ENCODE measurements at places on chromosomes 3 and 15.

DNA sequence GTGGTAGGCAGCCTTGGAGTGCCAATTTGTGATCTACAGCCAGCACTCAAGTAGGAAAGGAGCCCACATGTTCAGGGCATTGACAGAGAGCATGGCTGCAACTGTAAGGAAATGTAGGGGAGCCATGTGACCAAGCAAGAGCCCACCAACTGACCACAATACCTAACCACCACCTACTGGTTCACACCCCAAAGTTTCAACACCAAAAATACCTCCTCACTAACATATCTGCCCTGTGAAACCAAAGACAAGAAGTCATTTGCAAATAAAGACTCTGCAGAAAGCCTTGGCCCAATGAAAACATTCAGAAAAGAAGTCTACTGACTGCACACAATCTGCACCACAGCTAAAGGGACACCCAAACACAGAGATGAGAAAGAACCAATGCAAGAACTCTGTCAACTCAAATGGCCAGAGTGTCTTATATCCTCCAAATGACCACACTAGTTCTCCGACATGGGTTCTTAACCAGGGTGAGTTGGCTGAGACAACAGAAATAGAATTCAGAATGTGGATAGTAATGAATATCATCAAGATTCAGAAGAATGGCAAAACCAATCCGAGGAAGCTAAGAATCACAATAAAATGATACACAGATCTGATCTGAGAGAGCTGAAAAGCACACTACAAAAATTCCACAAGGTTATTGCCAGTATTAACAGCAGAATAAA lies 40.6 kb downstream of the SLC9C1 start:
- DNase-seq, result no peak
- H3K4me1 ChIP-seq, result peaks cover 5% of the 10 kb centered on the region
- H3K36me3 ChIP-seq, result peaks cover 1% of the 10 kb centered on the region
- no peak overlapping the region for H3K4me3 ChIP-seq

DNA sequence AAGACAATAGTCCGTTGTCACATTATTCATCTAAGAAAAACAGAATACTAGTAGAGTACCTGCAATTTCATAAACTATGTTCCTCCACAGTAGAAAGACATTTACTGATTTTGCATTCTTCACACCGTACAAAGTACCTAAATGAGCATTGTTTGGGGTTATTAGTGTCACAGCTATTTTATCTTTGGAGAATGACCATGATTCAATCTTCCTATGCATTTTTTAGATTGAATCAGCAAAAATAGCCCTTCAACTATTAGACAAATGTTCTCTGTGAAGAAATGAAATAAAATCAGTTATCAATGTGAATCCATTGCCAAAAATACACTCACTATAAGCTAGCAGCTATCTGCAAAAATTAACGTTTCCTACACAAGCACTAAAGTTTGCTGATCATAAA lies 176.6 kb downstream of the PLCH1 start:
- H3K27ac ChIP-seq, result no peak overlapping the region
- H3K4me1 ChIP-seq, result no peaks in the 10 kb centered on the region
- H3K27me3 ChIP-seq, result no peaks in the 10 kb centered on the region
- DNase-seq, result no peak
- H3K4me3 ChIP-seq, result no peak overlapping the region
- no peaks in the 10 kb centered on the region for H3K36me3 ChIP-seq

GRCh38 chr3:138914870-138915502 lies 32.0 kb downstream of the FOXL2 start:
- peaks cover 7% of the 10 kb centered on the region for H3K4me1 ChIP-seq
- H3K4me3 ChIP-seq, result peak overlapping the region; percentile 86
- H3K36me3 ChIP-seq, result peaks cover 5% of the 10 kb centered on the region
- H3K27me3 ChIP-seq, result peaks cover 10% of the 10 kb centered on the region
- no peak for DNase-seq
- H3K27ac ChIP-seq, result no peak overlapping the region

GRCh38 chr15:48418343-48418742 lies 87.1 kb downstream of the DUT start:
- DNase-seq, result no peak
- no peak overlapping the region for H3K27ac ChIP-seq
- H3K36me3 ChIP-seq, result no peaks in the 10 kb centered on the region
- H3K4me3 ChIP-seq, result no peak overlapping the region
- H3K4me1 ChIP-seq, result no peaks in the 10 kb centered on the region

- no peaks in the 10 kb centered on the region for H3K4me1 ChIP-seq
- no peak overlapping the region for H3K4me3 ChIP-seq
- no peaks in the 10 kb centered on the region for H3K36me3 ChIP-seq
- H3K27ac ChIP-seq, result no peak overlapping the region
- peaks cover 52% of the 10 kb centered on the region for H3K27me3 ChIP-seq
Observed at GRCh38 chr3:39531066-39531465, 63.6 kb downstream of the MOBP start.

DNA sequence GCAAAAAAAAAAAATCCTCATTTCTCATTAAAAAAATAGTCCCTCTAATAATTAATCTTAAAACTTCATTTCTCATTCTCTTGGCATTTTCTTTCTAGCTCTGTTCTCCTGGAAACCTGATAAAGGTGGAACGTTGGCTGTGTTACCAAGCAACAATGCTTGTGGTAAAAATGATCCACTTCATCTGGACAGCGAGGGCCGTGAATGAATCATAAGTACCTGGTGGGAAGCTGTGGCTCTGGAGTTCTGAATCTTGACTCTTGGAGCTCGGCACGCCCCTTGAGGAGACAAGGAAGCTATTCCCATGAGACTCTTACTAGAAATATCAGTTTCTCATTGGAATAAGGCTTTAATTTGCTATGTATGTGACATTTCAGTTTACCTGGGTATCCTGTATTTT lies 32.5 kb downstream of the BCL2L10 start:
- H3K27ac ChIP-seq, result no peak overlapping the region
- H3K4me3 ChIP-seq, result no peak overlapping the region
- H3K36me3 ChIP-seq, result no peaks in the 10 kb centered on the region
- peaks cover 33% of the 10 kb centered on the region for H3K4me1 ChIP-seq
- peaks cover 7% of the 10 kb centered on the region for H3K27me3 ChIP-seq

DNA sequence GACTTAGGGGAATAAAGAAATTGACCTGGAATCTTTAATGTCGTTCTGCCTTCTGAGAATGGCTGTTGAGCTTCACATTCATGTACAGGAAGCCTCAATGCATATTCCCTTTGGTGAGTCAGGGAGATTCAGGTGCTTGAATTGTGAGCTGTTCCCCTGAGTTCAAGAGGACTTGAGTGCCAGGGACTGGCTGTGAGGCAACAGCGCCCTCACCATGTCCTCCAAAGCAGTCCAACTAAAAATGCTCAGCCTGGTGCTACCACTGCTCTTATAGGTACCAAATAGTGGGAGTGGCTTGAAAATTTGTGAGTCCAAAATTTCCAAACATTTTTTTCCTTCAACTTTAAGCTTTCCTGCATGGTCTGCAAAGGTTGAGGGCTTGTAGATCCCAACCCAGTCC lies 54.1 kb downstream of the LEO1 start:
- DNase-seq, result no peak
- peak overlapping the region; percentile 44 for H3K27ac ChIP-seq
- H3K4me3 ChIP-seq, result no peak overlapping the region

GRCh38 chr3:16224325-16224724 lies 40.4 kb downstream of the DPH3 start:
- no peak for DNase-seq
- peaks cover 2% of the 10 kb centered on the region for H3K27me3 ChIP-seq
- H3K27ac ChIP-seq, result no peak overlapping the region
- no peak overlapping the region for H3K4me3 ChIP-seq

- H3K4me1 ChIP-seq, result peaks cover 17% of the 10 kb centered on the region
- H3K27me3 ChIP-seq, result no peaks in the 10 kb centered on the region
- no peaks in the 10 kb centered on the region for H3K36me3 ChIP-seq
- H3K4me3 ChIP-seq, result no peak overlapping the region
Observed at GRCh38 chr3:46191730-46192129, 16.4 kb downstream of the CCR1 start.

- H3K4me1 ChIP-seq, result peaks cover 51% of the 10 kb centered on the region
- H3K4me3 ChIP-seq, result peak overlapping the region; percentile 50
- peak overlapping the region; percentile 32 for H3K27ac ChIP-seq
- DNase-seq, result no peak
- peaks cover 14% of the 10 kb centered on the region for H3K36me3 ChIP-seq
- H3K27me3 ChIP-seq, result no peaks in the 10 kb centered on the region
Observed at GRCh38 chr15:40768521-40769273, 1.1 kb upstream of the C15orf62 start.

GRCh38 chr3:138136201-138136600 lies 4.0 kb upstream of the A4GNT start:
- no peak for DNase-seq
- H3K27me3 ChIP-seq, result peaks cover 18% of the 10 kb centered on the region
- no peaks in the 10 kb centered on the region for H3K4me1 ChIP-seq
- no peaks in the 10 kb centered on the region for H3K36me3 ChIP-seq
- no peak overlapping the region for H3K4me3 ChIP-seq
- no peak overlapping the region for H3K27ac ChIP-seq

DNA sequence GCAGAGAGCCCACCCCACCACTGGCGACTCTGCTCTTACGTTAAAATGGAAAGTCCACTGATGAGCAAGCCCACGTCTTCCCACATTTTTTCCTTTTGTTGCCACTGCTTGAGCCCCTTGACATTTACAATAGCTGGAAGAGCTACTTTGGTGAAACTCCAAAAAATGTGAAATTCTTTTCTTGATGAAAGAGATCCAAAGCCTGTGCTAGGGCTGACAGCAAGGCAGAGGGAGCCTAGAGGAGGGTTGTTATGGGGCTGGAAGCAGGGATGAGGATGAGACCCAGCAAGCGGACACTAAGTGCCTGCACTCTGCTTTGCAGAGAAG lies 97.1 kb downstream of the CEMIP start:
- H3K27ac ChIP-seq, result no peak overlapping the region
- peaks cover 6% of the 10 kb centered on the region for H3K36me3 ChIP-seq
- H3K27me3 ChIP-seq, result peaks cover 48% of the 10 kb centered on the region
- H3K4me3 ChIP-seq, result no peak overlapping the region
- DNase-seq, result no peak

DNA sequence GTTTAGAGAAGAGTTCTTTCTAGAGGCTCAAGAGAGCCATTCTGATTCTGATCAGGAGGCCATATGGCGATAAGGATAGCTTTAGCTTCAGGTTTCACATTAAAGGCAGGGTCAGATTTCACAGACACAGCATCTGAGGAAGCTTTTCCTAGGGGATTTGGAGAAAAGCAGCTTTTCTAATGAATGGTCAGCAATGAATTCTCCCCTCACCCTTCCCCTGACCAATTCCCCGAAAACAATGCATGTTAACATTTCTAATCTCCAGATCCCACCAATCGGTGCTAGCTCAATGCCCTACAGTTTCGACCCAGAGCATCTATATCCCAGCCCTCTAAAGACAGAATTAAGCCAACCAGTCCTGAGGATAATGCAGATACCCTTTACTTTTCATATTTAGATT lies 9.8 kb downstream of the AGBL1 start:
- H3K4me1 ChIP-seq, result no peaks in the 10 kb centered on the region
- no peak overlapping the region for H3K27ac ChIP-seq
- peaks cover 33% of the 10 kb centered on the region for H3K27me3 ChIP-seq
- H3K4me3 ChIP-seq, result no peak overlapping the region
- DNase-seq, result no peak

GRCh38 chr3:135134684-135135075 lies 339.6 kb downstream of the EPHB1 start:
- no peak overlapping the region for H3K4me3 ChIP-seq
- H3K27me3 ChIP-seq, result no peaks in the 10 kb centered on the region
- no peaks in the 10 kb centered on the region for H3K4me1 ChIP-seq

- peaks cover 16% of the 10 kb centered on the region for H3K4me1 ChIP-seq
- H3K4me3 ChIP-seq, result no peak overlapping the region
- no peaks in the 10 kb centered on the region for H3K36me3 ChIP-seq
- no peak for DNase-seq
- no peaks in the 10 kb centered on the region for H3K27me3 ChIP-seq
Observed at GRCh38 chr3:12807601-12808359, 11.3 kb downstream of the CAND2 start.

- no peak overlapping the region for H3K27ac ChIP-seq
- H3K36me3 ChIP-seq, result peaks cover 8% of the 10 kb centered on the region
- H3K27me3 ChIP-seq, result no peaks in the 10 kb centered on the region
- H3K4me3 ChIP-seq, result no peak overlapping the region
- no peak for DNase-seq
- no peaks in the 10 kb centered on the region for H3K4me1 ChIP-seq
Observed at GRCh38 chr15:63145426-63145825, 11.9 kb downstream of the RPS27L start.

- no peak overlapping the region for H3K4me3 ChIP-seq
- no peaks in the 10 kb centered on the region for H3K4me1 ChIP-seq
- no peaks in the 10 kb centered on the region for H3K27me3 ChIP-seq
- DNase-seq, result no peak
Observed at GRCh38 chr3:175898194-175898593, 1039.1 kb downstream of the NAALADL2 start.

DNA sequence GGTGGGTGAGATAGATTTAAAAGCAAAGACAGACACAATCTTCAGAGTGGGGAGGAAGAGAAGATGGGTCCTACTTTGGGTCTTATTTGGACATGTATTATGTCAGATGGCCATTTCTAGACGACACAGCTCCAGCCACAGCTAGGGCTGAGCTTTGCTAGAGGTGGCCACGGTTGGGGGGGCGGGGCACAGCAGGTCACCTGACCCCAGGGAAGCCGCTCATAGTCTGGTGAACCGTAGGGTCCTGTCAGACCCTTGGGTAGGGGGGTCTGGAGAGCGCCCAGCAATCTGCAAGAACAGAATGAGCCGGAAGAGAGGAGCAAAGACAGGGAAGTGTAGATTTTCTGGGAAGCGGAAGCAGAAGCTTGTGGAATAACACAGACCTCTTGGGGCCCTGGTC lies 6.6 kb downstream of the EPB42 start:
- peaks cover 22% of the 10 kb centered on the region for H3K27me3 ChIP-seq
- no peak overlapping the region for H3K4me3 ChIP-seq
- no peaks in the 10 kb centered on the region for H3K36me3 ChIP-seq
- H3K27ac ChIP-seq, result no peak overlapping the region
- no peaks in the 10 kb centered on the region for H3K4me1 ChIP-seq

GRCh38 chr3:128859630-128860029 lies 19.8 kb upstream of the ACAD9 start:
- H3K4me3 ChIP-seq, result no peak overlapping the region
- no peak for DNase-seq
- H3K36me3 ChIP-seq, result no peaks in the 10 kb centered on the region
- no peaks in the 10 kb centered on the region for H3K27me3 ChIP-seq
- no peaks in the 10 kb centered on the region for H3K4me1 ChIP-seq

GRCh38 chr3:169252535-169252934 lies 411.0 kb downstream of the MECOM start:
- H3K4me3 ChIP-seq, result no peak overlapping the region
- no peak for DNase-seq
- no peaks in the 10 kb centered on the region for H3K27me3 ChIP-seq
- H3K4me1 ChIP-seq, result no peaks in the 10 kb centered on the region

- no peak overlapping the region for H3K4me3 ChIP-seq
- H3K36me3 ChIP-seq, result no peaks in the 10 kb centered on the region
- peaks cover 22% of the 10 kb centered on the region for H3K27me3 ChIP-seq
- H3K27ac ChIP-seq, result no peak overlapping the region
- no peak for DNase-seq
Observed at GRCh38 chr3:4290272-4290893, 12.8 kb upstream of the SETMAR start.

DNA sequence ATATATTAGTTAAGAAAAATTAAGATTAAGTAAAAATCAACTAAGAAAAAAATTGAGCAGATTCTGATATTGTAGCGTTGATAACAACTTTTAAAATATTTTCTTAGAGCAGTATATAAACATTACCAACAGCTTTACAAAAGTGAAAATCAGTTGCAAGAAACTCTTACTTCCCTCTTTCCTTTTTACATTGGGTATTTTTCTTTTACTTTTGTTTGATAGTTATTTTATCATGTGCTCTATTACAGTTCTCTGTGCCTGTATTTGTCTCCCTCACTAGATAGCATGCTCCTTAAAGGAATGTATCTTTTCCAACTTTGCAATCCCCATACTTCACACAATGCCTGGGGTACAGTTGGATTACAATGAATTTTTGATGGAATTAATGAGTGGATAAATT lies 87.5 kb upstream of the P3H2 start:
- H3K36me3 ChIP-seq, result no peaks in the 10 kb centered on the region
- DNase-seq, result no peak
- H3K4me3 ChIP-seq, result no peak overlapping the region
- no peak overlapping the region for H3K27ac ChIP-seq
- H3K4me1 ChIP-seq, result no peaks in the 10 kb centered on the region
- H3K27me3 ChIP-seq, result no peaks in the 10 kb centered on the region

Measured in central memory CD8-positive, alpha-beta T cell (primary cell).